ENCODE measurements at places on chromosomes 6 and 20.

- no peak for DNase-seq
Observed at GRCh38 chr6:25008707-25009392, 73.1 kb upstream of the RIPOR2 start.

DNA sequence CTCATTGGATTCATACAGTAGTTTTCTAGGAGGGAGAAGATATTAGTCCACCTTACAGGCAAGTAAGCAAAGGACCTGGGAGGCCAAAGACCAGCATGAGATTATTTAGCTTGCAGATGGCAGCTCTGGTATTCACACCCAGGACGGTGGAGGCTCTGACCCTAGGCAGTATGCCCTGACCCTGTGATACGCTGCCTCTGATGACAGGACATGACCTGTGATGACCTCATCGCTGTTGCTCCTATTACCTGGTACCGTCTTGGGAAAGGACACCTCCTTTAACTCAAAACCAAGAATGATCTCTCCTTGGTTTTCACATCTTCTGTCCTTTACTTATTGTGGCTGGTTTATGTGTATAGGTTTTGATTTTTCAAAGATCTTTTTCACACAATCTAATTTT lies 298.6 kb downstream of the CLIC5 start:
- no peak for DNase-seq

- no peak for DNase-seq
Observed at GRCh38 chr6:107625264-107625663, 135.3 kb downstream of the SOBP start.

DNA sequence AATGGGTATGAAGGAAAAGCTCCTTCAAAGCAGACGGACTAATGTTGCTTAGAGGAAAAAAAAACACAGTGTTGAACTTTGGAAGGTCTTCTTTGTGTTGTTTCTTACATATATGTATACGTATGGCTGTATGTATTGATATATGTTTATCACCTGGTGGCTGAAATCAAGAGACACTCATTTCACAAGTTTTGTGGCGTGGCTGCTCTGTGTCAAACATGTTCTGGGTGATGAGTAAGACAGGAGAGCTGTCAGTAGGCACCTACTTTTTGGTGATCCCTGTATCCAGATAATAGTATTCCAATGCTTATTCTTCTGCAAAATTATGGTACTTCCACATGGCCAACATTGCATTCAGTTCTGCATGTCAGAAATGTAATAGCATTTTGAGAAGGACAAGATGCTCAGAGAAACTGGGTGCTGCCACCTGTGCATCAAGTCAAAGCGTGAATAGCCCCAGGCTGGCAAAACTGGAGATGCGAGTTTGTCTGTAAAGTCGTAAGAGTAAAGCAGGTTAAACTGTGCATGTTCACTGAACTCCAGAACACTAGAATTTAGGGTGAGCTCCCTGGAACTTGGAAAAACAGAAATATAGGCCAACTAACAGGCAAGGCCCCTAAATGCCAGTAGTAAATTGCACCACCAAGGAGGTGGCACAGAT lies 67.9 kb downstream of the ARMC2 start:
- DNase-seq = no peak

DNA sequence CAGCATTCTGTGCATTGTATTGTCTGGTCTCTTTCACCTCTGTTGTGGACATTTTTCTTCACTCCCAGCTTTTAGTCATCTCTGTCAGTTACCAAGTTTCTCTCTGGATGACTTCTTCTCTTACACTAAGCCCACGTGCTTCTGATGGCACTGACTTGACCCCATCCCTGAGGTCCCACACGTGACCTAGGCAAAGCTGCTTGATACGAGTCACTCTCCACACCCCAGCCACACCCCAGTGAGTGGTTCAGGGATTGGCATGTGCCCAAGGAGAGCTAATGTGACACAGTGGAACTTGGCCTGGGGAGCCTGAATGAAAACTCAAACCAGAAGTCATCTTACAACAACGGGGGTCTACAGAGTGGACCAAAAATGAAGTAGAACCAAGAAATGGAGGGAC lies 32.2 kb downstream of the HTR1E start:
- DNase-seq = no peak

DNA sequence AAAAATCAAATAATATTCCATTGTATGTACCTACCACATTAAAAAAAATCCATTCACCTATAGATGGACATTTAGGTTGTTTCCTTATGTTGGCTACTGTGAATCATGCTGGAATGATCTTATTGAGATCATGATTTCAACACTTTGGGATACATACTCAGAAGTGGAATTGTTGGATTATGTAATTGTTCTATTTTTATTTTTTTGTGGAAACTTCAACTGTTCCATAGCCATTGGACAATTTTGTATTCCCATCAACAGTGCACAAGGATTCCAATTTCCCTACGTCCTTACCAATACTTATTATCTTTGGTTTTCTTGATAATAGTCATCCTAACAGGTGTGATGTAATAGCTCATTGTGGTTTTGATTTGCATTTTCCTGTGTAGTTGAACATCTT lies 834.0 kb downstream of the MAFB start:
- DNase-seq = no peak

- DNase-seq = no peak
Observed at GRCh38 chr6:39706819-39707335, 18.3 kb downstream of the KIF6 start.

DNA sequence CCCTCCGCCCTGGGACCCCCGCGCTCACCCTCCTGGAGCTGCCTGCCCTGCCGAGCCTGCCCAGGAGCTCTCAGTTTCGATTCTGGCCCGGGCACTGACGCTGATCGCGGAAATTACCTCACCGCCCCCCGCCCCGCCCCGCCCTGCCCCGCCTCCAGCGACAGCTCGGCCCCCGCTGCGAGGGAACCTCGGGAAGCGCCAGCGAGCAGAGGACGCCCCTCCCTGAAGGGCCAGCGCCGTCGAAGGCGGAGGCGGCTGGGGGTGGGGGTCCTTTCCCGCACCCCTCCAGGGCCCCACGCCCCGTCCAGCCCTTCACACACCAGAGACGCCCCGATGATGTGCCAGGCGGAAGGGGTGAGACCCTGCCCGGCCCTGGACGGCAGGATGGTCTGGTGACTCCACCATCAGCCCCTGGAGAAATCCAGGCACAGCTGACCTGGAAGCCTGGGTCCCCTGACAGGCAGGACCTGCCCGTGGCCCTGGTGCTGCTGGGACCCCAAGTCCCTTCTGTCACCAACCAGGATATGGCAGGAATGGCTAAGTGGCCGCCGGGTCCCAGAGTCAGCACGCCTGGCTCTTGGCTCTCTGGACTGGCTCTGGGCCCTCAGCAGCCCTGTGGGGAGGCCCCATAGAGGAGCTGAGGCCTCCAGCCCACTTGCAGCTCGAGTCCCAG lies at the start of gene HELZ2:
TSS of gene HELZ2 (minus strand) at position 84 of the 673 bp plus-strand sequence. CDS start 1,854 bp downstream, outside the sequence.
- DNase-seq = peak; percentile 76

Data from CD4-positive, alpha-beta T cell treated with Interleukin-2 at 100 ng/mL for 4 hours (primary cell).